Stimulated activated CD8-positive, alpha-beta memory T cell treated with anti-CD3 and anti-CD28 coated beads, Interleukin-15, amount 100 ng/mL, for 48 hours (primary cell): ENCODE measurements at places on chromosomes 2 and 18.
A peak's percentile ranks its signal among the peaks of the same experiment; 100 is the strongest.

DNA sequence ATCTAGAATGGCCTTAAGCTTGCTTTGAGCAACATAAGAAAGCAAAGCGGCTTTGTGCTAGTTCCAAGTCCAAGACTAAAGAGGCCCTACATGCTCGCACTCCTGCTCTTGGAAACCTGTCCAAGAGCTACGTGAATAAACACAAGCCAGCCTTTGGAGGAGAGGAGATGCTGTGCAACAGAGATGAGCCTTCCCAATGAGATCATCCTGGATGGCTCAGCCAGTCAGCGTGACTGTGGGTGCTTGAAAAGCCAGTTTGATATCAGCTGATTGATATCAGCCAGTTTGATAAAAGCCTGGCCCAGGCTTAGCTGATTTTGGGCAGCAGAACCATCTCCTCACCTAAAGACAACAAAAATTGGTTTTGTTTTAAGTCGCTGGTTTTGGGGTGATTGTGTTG, 481.0 kb upstream of the DSEL start:
- no peak for DNase-seq

GRCh38 chr2:76501641-76502040, 790.9 kb upstream of the GCFC2 start:
- no peak for DNase-seq

DNA sequence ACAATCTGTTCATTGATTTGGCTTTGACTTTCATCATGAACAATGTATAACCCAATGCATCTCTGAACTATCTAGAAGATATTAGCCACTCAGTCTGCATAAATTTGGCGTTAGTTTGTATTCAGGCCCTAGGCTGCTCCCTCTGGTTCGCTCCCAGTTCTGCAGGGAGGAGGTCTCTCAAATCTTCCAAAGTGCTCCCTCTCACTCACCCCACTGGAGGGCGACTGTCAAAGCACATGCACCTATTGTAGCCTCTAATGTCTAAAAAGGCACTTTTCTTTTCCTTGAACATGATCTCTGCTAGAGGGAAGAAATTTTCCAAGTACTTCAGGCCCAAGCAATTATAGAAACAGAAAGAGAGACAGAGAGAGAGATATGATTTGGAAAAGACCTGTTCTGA, 291.5 kb downstream of the TDRD15 start:
- DNase-seq: no peak

GRCh38 chr2:227766373-227766883, 20.7 kb downstream of the SCYGR8 start:
- peak; percentile 21 for DNase-seq

DNA sequence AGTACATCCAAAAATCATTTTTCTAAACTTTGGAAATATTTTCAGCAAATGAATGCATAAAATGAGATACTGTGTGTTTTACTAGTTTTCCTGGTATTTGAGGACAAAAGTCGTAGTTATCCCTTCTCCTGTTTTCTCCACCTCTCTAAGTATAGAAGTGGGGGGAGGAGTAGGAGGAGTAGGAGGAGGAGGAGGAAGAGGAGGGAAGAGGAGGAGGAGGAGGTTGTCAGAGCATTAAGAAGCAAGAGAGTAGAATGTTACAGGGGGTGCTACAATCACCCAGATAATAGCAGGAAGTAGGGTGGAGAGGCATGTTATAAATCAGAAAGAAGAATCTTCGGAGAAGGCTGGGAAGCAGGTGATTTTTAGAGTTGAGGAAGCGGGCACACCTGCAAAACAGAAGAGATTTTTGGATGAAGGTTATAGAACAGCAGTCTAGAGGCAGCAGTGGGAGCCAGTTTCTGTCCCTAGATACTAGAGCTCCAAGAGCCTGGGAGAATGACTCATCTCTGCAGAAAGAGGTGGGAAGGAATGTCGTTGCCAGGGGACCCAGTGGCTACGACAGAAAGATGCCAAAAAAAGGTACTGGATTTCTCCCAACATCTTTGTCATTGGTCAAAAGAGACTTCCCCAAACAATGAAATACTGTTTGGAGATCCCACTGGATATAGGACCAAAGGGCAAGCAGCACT, 44.2 kb upstream of the AQP4 start:
- no peak for DNase-seq

- DNase-seq: no peak
These were observed 86.2 kb upstream of the GLS start for GRCh38 chr2:190794377-190794776.

DNA sequence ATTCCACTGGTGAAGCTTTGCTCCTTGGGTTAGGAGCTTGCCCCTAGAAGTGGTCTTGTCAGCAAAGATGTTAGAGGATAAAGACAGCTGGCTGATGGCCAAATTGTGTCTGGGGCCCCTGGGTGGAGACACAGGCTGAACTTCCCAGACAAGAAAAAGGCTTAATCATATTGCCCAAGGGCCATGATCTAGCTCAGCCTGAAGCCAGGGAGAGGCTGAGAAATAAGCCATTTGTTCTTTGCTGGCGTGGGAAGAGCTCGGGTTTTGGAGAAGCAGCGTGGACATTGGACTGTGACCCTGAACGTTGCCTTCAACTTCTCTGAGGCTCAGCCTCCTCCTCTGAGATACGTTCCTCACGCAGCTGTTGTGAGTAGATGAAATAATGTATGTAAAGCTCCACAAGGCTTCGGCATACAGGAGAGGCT, 153.0 kb downstream of the ZFP36L2 start:
- no peak for DNase-seq

- no peak for DNase-seq
These were observed 6.8 kb upstream of the GALM start for GRCh38 chr2:38659115-38659514.

GRCh38 chr2:217014328-217015105, 154.7 kb upstream of the TNP1 start:
- DNase-seq: no peak

GRCh38 chr2:133848111-133848649, 279.9 kb upstream of the NCKAP5 start:
- DNase-seq: no peak

GRCh38 chr2:71901466-71901865, 246.2 kb downstream of the CYP26B1 start:
- DNase-seq: no peak

DNA sequence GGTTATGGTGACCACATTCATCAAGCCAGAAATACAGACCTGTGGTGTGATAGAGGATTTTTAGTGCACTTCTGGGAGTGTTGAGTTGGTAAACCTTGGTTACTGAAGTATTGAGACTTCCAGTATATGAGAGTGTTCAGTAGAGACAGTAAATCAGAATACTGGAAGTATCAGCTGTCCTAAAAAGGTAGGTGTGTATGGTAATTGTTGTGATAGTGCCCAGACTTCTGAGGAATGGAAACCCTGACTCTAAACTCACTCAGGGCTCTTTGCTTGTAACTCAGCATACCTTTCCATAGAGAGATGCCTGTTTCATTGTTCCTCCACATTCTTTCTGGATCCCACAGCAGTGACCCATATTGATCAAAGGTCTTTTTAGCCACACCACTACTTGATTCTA, 217.1 kb downstream of the SETBP1 start:
- DNase-seq: no peak

DNA sequence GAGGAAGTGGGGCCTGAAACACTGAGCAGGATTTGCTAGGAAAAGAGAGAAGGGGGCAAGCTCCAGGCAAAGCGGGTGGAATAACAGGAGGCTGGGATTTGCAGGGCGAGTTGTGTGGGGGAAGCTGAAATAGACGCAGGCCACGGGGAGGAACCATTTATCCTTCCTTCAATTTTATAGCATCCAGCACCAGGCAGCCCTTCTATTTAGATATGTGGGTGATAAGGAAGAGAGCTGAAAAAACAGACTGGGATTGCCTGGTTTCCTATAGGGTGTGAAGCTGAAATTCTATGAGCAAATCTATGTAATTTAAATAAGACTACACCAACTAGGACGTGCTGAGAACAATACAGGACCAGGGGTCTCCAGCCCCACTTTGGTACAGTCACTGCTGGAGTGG, 132.0 kb upstream of the REV1 start:
- DNase-seq: no peak

- no peak for DNase-seq
These were observed 922.5 kb downstream of the SUCLG1 start for GRCh38 chr2:83536556-83536955.

- DNase-seq: no peak
These were observed 104.5 kb downstream of the EPHA4 start for GRCh38 chr2:221467610-221468009.

DNA sequence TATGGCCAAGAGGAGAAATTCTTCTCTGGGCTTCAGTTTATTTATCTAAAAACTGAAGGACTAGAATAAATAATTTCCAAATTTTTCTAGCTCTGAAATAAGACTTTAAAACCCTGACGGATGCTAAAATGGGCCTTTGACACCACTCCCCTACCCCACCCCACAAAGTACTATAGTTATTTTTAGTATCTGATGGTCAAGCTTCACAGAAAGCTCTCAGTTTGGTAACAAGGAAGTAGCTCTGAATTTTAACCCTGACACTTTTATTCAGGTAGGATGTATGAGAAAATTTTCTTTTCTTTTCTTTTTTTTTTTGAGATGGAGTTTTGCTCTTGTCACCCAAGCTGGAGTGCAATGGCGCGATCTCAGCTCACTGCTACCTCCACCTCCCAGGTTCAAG, 2.4 kb downstream of the RBKS start:
- no peak for DNase-seq

DNA sequence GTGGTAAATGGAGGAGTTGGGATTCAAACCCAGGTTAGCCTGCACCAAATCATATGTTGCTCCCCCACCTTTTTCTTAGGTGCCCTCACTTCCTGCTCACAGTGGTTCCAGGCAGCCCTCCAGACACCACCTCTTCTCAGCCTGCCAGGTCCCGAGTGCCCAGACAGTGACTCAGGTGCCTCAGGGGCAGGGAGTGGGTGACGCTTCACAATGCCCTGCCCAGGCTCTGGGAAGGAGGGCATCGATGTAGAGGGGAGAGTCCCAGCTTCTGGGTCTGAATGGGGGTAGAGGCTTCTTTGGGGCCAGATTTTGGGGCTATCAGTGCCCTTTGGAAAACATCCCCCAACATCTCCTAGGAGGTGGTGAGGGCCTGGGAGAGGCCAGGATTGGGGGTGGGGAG, 5.2 kb upstream of the DNAJB2 start:
- no peak for DNase-seq

- DNase-seq: no peak
These were observed 963 bp downstream of the ERFE start for GRCh38 chr2:238159661-238160205.

DNA sequence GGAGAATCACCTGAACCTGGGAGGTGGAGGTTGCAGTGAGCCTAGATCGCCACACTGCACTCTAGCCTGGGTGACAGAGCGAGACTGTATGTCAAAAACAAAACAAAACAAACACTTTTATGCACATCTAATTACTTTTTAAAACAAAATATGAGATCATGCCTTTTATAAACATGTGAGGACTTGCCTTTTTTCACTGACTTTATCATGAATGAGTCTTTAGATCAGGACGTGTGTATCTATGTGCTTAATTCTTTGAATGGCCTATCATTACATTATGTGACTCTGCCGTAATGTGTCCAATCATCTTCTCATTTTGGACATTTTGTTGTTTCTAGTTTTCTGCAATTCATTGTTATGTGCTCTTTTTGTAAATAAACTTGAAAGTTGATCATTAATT, 58.7 kb downstream of the FAM117B start:
- DNase-seq: no peak

DNA sequence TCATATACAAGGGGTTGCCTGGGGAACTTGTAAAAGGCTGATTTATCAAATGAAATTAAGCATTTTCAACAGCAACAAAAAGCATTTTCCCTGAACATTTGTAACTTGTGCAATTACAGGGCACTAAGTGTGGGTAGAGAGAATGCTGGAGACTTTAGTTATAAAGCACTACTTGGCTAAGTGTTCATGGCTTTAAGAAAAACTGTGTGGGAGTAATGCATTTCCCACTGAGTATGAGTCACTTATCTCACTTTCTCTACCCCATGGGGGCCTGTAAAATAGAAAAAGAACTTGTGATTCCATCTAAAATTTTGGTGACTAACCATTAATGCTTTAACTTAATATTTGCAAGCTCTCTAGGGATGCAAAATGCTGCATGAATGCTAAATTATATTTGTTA, 193.4 kb downstream of the CCDC102B start:
- no peak for DNase-seq

GRCh38 chr2:23537991-23538390, 153.0 kb downstream of the KLHL29 start:
- no peak for DNase-seq

DNA sequence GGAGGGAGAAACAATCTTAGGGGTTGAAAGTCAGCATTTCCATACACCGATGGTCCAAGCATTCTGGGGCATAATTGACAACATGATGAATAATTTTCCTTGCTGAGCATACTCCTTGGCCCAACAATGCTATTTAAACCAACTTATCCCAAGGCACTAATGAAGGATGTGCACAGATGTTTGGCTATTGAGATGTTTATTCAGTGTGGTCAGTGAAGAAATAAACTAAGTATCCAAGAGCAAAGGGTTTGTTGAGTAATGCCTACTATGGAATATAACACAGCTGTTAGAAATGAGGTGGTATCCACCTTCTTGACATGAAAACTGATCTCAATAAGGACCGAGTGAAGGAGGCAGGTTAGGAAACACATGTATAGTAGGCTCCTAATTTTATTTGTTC, 53.9 kb upstream of the RAB6D start:
- DNase-seq: no peak

DNA sequence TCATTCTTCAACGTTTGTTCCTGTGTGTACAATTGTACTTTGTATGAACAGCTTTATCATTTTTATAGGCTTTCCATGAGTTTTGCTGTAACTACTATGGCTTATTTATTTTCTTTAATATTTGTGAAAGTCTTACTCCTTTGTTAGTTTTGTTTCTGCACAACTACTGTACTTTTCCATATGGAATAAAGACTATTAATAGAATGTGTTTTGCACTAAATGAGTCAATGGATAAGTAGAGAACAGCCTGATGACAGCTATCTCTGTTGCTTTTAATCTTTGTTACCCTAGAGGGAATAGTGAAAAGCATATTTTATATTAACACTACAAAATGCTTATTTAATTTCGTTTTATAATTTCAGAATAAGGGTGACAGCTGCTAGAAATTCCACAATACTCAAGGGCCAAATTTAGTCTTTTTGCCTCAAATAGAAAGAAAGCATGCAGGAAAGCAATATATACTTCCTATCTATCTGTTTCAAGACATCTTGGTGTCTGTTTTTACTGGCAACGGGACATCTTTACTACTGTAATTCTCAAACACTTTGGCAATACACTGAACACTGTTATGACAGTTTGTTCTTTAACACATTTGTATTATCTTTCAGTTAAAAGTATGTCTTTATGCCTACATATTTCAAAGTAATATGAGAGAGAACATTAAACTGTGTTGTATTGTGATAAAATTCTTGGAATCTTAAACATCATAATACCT, 53.9 kb downstream of the WDSUB1 start:
- no peak for DNase-seq

GRCh38 chr2:105747991-105748390, 3.3 kb downstream of the NCK2 start:
- no peak for DNase-seq
